ENCODE measurements at places on chromosomes 1 and 21.

DNA sequence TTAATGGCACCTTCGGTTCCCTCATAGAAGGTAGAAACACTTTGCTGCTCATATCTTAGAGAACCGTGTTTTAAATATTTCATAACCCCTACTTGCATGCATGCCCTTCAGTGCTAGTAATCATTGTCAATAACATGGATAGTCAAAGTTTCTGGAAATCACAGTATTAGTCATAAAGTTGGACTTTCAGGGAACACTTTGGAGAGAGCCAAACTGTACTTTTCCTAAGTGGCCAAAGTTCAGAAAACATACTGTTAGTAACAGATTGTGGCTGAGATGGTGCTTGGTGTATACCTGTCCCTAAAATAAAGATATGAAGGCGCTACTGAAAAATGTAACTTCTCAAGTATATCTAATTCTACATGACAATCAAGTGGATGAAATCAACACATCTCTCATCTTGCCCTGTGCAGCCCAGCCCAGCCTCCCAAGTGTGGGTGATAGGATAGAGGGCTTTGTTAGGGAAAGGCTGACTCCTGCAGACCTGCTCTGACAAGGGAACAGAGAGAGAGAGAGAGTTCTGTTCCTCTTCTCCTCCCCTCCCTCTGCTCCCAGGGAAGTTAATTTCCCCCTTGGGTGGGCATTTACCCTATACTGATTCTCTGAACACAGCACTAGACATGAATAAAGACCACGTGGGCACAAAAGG is 14.4 kb downstream of the MYOC start:
- DNase-seq: no peak

DNA sequence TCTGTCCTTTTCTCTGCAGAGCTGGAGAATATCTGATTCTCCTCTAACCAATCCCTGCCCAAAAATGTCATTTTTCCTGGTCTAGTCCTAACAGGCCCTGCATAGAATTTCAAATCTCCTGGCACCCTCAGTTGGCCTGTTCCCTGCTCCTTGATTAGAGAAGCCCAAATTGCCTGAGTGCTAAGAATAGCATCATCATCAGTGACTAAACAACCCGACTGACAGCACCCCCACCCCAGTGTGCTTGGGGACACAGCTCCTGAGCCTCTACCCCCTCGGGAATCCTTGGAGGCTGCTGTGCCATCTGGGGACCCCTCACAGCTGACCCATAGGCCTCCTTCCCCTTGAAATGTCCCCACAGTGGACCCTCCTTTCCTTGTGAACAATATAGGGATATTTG is 94.4 kb downstream of the DDX20 start:
- DNase-seq: no peak

- no peak for DNase-seq
Measured at GRCh38 chr1:23593556-23594148, 34.4 kb upstream of the ID3 start.

DNA sequence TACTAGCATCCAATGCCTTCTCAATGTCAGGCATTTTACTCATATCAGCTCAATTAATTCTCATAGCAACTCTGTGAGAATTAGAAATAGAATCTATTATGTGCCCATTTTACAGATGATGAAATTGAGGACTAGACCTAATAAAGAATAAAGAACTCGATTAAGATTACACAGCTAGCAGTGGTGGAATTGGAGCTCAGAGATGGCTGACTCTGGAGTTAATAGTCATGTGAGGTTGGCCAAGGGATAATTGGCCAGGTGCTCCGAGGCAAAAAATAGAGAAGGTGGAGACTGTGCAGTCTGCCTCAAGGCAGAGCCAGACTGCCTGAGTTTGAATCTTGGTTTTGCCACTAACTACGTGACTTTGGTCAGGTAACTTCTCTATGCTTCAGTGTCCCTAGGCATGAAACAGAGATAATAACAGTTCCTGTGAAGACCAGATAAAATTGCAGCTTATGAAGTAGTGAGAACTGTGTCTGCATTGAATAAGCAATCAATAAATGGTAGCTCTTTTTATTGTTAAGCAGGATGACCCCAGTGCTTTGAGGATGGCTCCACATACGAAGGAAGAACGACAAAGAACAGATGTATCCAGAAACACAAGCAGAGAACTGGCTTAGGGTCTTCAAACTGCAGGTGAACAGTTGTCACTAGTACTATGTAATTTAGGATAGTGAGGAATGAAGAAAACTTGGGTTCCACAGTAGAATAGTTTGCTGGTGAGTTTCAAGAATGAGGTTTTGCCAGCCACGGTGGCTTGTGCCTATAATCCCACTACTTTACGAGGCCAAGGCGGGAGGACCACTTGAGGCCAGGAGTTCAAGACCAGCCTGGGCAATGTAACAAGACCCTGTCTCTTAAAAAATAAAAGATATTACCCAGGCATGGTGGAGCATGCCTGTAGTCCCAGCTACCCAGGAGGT is 6.9 kb upstream of the CCSAP start:
- no peak for DNase-seq

DNA sequence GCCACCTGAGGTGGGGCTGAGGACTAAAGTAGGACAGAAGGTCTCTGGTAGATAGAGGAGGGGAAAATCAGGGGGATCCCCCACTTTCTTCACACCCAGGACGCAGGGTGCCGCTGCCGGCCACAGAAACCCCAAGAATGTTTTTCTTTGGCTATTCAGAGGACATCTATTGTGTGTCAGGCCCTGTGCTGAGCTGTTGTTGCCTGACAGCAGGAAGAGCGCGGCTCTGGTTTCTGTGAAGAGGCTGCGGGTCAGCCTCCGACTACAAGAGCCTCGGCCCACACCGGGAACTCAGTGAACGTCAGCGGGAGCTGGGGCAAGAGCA is 407 bp upstream of the PIGV start:
- DNase-seq: no peak

GRCh38 chr1:44707959-44708831 is 22.8 kb downstream of the RNU5D-1 start:
- no peak for DNase-seq

- no peak for DNase-seq
Measured at GRCh38 chr1:93358293-93358692, 12.6 kb downstream of the DR1 start.

- DNase-seq: no peak
Measured at GRCh38 chr1:151324390-151324930, 2.8 kb downstream of the PI4KB start.

- DNase-seq: no peak
Measured at GRCh38 chr1:118556936-118557335, 371.9 kb upstream of the SPAG17 start.

- DNase-seq: no peak
Measured at GRCh38 chr1:94072840-94073522, 48.0 kb downstream of the ABCA4 start.

DNA sequence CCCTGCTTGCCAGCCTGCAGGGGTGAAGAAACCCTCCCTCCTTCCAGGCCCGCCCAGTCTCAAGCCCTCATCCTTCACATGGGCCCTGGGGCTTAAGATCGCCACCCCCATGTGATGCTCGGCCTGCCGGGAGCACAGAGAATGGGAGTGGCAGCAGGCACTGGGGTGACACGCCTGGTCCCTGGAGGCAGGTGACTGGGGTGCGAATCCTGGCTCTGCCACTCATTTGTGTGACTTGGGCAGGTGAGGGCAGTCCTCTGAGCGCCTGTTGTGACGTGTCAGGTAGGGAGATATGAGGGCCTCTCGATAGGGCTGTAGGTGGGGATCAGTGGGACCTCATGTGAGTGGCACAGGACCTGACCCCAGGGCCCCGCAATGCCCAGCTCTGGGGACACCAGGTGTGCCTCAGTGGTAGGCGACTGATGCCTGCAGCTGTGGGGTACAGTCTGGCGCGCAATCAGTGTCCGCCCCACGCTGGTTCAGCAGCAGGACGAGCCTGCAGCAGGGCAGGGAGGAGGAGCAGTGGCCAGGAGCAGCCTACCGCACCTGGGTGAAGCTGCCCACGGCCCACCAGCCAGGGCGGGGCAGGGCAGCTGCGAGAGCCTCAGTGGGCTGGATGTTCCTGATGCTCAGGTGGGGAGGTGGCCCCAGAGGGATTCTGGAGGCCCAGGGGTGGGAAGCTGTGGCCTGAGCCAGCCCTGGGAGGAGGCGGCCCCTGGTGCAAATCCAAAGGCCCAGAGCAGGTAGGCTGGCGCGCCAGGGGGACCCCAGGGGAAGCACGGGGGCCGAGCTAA is 6.2 kb downstream of the SH2D5 start:
- no peak for DNase-seq

- no peak for DNase-seq
Measured at GRCh38 chr1:65963156-65963888, 170.6 kb downstream of the PDE4B start.

- no peak for DNase-seq
Measured at GRCh38 chr1:70462611-70463010, 51.5 kb downstream of the CTH start.

DNA sequence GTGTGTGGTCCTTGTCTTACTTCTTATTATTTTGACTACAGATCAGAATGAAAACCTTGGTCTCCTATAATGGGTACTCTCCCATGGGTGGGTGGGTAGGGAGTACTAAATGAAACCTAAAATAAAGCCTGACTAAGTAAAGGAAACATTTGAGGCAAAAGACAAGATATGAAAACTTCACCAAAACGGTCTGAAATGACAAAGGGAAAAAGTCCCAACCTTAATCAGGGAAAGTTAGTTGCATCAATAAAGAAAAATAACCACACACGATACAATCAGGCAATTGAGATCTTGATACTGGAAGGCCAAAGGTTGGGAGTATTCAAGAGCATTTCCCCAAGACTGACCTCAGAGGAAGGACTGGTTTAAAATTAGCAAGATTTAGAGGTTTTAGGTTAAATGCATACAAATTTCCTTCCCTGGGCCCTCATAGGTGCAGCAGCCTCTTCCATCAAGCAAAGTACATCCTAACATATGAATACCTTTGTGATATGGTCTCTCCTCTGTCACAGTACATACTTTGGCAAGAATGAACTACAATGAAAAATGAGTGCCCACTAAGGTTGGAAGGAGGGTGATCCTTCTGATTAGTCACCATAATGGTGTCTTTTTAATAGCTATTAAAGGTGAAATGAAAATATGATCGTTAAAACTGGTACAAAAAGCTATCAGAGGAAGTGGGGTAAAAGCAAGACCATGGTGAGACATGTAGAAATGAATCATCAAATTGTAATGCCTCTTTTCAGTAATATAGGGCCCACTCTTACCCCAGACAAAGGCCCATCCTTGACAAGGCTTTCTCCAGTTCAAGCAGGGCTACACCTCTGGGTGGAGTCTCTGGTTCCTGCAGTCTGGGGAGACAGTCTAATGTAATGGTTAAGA is 15.3 kb upstream of the TNFSF4 start:
- DNase-seq: no peak

DNA sequence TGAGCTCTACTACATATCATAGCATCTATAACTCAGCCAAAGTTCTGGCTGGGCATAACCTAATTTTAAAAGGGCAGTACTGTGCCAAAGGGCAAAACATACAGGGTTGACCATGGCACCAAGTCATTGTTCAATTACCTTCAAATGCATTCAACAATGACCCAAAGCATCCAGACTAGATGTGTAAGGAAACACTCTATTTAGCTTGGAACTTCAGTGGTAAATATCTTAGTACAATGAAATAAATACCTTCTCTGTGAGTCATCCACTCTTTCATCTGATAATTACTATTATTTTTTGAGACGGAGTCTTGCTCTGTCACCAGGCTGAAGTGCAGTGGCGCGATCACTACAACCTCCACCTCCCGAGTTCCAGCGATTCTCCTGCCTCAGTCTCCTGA is 70.0 kb downstream of the NVL start:
- no peak for DNase-seq

DNA sequence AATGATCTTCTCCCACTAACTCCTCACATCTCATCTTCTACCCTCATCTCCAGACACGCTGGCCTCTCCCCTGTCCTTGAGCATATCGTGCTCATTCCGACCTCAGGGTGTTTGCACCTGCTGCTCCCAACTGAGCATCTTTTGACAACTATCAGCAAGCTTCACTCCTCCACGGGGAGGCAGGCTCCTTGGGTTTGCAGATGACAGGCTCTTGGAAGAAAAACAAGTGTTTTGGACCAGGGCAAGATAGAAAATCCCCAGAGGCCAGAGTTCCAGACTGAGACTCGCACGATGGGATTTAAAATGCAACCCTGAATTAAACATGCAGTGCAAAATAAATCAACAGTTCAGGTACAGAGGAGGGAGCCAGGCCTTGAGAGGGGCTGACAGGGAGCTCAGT is 246.7 kb downstream of the PTPRU start:
- DNase-seq: no peak

- DNase-seq: no peak
Measured at GRCh38 chr1:233190987-233191386, 104.5 kb downstream of the PCNX2 start.

DNA sequence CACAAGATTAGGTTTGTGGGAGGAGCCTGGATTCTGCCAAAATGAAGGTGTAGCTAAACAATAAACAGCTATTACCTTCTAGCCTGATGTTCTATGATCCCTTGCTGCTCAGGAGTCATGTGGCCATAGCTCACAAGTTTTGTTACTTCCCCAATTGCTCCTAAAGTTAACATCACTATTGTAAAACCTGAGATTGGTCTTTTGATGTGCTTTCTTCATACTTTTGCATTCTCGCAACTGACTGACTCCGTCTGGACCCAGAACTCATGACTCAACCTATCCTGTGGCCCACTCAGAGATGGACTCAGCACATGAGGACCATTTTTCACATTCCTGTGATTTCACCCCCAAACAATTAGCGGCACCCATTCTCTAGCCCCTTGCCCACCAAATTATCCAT is 69.1 kb downstream of the PTGS2 start:
- no peak for DNase-seq

GRCh38 chr1:22775478-22775877 is 64.8 kb downstream of the EPHB2 start:
- no peak for DNase-seq

DNA sequence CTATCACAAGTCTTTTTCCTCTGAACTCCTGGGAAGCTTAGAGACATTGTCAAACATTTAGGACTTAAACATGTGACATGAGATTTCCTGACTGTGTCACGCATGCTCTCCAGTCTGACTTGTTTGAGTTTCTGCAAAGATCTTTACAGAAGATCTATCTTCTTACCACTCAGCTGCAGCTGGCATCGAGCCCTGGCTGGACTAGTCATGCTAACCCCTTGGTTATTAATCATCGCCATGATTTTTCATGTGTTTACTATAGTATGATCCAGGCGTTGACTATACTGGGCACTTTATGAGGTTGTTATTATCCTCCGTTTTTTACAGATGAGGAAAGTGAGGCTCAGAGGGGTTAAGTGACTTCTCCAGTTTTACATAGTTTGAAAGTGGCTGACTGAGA is 18.1 kb upstream of the IRF2BP2 start:
- no peak for DNase-seq

- no peak for DNase-seq
Measured at GRCh38 chr1:203581841-203582240, 44.8 kb upstream of the ATP2B4 start.

DNA sequence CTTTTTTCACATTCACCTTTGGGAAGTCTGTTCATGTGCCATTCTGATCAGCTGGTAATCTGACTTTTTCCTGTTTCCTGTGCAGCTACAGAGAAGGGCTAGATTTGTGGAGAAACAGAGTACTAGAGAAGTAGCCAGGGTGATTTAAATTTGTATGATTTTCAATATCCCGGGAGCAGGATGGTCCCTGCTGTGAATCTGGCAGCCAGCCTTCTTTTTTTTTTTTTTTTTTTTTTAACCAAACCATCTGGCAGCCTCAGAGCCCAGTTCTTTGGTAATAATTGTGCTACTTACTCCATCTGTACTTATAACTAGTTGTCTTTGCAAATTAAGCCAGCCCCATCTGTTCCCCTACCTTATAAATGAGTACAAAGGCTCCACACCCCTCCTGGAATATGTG is 248.6 kb upstream of the DEPDC1 start:
- DNase-seq: no peak

- DNase-seq: no peak
Measured at GRCh38 chr1:176877557-176877956, 287.0 kb downstream of the ASTN1 start.
